ENCODE measurements at places on chromosomes 13 and 19. TPM values are rescaled to one million over a fixed set of nuclear protein-coding genes. Genes with fewer than 3 reads are reported as not detected.

DNA sequence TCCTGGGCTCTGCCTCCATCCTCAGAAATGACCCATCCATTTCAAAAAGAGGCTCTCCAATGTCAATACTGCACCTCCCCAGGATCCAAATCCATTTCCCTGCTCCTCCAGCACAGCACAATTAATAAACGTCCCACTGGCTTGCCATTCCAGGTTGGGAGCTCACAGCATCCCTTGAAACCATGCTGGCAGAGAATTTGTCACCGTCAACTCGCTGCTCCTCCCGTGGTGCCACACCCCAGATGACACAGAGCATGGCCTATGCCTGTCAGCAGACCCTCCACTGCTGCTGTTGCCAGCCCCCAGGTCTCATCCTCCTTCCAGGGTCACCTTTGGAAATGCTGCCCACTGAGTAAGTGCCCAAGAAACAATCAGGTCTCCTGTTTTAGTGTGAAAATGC lies 53.0 kb upstream of the UQCRFS1 start:
- no peak for DNase-seq

DNA sequence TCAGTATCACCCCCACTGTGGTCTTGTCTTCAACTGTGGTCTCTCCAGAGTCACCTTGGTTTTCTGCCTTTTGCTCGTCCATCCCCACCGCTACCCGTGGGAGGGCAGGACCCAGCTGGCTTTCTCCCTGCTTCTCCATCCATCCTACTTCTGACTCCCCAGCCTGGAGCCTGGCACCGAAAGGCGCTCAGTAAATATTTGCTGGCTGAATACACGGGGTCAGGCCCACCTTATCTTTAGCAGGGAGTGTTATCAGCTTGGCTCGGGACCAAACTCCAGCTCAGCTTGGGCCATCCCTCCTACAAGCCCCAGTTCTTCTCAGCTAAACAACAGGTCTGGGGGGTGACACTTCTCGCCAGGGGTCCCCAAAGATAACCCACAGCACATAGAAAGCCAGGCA lies 62.0 kb upstream of the KLF2 start:
- DNase-seq: no peak

DNA sequence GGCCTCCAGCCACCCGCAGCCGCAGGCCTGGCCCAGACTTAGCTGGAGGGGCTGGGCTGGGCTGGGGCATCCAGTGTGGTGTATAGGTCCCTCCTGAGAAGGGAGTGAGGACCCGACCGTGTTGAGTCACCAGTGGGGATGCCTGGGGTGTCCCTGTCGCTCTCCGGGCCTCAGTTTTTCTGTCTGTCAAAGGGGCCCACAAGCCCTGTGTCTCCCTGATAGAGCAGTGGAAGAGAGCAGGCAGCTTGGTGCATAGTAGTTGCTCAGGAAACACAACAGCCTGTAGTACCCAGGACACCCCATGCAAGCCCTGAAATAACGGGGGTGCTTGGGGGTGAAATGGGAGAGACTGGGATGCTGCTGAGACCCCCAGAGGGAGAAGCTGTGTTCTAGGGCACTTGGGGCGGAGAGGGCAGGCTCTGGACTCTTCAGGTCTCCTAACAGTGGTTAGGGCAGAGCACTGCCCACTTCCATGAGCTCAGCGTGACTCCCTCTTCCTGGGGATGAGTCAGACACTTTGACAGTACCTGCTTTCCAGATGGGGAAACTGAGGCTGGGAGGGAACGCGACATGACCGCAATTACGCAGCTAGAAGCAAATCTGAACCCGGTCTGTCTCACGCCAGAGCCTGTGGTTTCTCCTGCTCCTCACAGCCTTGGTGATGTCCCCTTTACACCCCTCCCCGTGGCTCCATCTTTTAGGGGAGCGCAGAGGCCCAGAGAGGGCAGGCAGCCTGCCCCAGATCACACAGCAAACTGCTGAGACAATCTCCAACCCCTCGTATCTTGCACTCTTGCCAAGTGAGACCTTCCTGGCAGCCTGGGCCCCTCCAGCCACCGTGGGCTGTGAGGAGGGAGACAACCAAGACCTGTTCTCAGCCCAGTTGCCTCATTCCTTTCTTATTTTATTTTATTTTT lies 692 bp downstream of the SULT2B1 start:
- no peak for DNase-seq

GRCh38 chr13:41579881-41580280 lies 122.5 kb downstream of the RGCC start:
- no peak for DNase-seq

DNA sequence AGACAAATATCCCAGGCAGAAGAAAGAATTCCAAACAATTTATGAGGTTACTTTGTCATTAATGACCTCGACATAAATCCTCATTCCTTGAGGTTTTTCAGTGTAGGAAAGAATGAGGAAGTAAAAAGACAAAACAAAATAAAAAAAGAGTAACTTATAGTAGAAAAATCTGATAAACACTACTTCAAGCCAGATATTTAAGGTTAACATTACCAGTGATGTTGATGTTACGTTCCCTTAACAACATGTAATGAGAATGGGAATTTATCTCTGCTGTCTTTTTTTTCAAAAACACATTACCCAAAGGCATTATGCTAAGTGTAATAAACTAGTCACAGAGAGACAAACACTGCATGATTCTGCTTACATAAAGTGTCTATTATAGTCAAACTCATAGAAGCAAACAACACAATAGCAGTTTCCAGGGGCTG lies 935.1 kb downstream of the SLITRK1 start:
- DNase-seq: no peak

GRCh38 chr19:18493440-18494266 lies 28.2 kb downstream of the ELL start:
- no peak for DNase-seq

DNA sequence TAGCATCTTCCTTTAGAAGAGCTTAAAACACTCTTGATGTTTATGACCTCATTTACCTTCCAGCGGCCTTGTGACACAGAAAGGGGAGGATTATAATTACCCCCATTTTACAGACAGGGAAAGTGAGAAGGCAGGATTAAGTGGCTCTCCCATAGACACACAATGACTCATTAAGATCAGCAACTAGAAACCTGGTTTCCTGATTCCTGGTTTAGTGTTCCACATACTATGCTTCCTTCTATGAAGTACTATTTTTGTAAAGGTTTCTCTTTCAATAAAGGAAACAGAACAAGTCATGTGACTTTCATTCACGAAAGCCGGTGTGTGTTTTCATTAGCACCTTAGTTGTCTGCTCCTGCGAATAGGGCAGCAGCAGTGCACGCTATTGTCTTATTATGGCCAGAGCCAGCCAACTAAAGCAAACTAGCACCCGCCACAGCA lies 8.3 kb downstream of the IRS2 start:
- no peak for DNase-seq

DNA sequence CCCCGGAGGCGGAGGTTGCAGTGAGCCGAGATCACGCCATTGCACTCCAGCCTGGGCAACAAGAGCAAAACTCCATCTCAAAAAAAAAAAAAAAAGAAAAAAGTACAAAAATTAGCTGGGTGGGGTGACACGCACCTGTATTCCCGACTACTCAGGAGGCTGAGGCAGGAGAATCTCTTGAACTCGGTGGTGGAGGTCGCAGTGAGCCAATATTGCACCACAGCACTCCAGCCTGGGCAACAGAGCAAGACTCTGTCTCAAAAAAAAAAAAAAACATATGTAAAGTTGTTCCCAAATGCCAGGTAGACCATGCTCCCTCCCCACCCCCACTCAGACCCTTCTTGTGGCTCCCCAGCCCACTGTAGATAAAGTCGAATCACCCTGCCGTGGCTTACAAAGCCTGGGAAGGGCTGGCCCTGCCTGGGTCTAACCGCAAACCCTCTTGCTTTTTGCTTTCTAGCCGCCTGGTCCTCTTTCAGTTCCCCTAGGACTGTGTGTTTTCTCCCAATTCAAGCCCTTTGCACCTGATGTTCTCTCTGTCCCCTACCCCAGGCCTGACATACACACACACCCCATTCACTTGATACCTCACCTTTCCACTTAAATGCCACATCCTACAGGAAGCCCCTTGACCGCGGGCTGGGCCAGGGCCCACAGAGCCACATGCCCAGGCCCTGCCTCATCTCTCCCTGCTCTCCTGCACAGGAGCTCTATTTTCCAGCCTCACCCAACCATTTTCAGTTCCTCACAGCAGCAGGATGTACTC lies 34.4 kb downstream of the MAP4K1 start:
- no peak for DNase-seq

- no peak for DNase-seq
These were observed 14.2 kb downstream of the ZNF699 start for GRCh38 chr19:9295411-9295849.

- peak; percentile 94 for DNase-seq
These were observed 177.5 kb downstream of the DCLK1 start for GRCh38 chr13:35953537-35954206.

GRCh38 chr19:35497406-35497805 lies 7.1 kb upstream of the KRTDAP start:
- DNase-seq: no peak

DNA sequence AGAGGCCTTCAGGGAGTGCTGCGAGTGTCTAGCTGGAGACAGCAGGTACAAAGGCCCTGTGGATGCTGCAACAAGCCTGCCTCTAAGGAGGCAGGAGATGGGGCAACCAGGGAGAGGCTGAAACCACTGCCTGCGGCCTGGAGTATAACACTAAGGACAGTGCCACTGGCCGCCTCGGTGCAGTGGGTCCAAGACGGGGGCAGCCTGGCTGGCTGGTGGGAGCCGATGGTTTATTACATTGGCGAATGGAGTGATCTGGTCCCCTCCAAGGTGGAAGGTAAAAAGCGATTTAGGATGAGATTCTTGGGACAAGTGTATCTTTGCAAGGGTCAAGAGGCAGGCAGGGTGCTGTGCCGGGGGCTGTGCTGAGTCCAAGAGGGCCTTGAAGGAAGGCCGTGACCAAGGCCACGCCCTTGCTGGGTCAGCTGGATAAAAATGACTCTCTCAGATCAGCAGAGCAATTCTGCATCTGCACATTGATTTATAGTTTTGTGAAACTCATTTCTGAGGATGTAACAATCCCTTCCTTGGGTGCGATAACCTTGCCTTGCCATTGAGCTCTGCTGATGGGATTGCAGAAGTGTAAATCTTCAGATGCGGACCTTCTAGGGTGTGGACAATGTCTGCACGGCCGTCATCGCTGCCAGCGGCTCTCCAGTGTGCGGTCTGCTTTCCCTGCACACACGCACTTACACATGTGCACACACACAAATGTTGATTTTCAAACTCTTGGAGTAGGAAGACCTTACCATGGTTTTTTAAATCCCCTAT lies 6.0 kb downstream of the TMEM255B start:
- DNase-seq: no peak

- no peak for DNase-seq
These were observed 533 bp downstream of the LRCH1 start for GRCh38 chr13:46553521-46553885.

GRCh38 chr13:23044906-23045305 lies 135.9 kb upstream of the SGCG start:
- DNase-seq: no peak

- no peak for DNase-seq
These were observed 2.3 kb downstream of the MAP3K10 start for GRCh38 chr19:40193587-40193849.

- no peak for DNase-seq
These were observed 6.1 kb downstream of the RPS9 start for GRCh38 chr19:54206831-54207177.

- no peak for DNase-seq
These were observed 185.7 kb downstream of the RFC3 start for GRCh38 chr13:34003656-34004055.

DNA sequence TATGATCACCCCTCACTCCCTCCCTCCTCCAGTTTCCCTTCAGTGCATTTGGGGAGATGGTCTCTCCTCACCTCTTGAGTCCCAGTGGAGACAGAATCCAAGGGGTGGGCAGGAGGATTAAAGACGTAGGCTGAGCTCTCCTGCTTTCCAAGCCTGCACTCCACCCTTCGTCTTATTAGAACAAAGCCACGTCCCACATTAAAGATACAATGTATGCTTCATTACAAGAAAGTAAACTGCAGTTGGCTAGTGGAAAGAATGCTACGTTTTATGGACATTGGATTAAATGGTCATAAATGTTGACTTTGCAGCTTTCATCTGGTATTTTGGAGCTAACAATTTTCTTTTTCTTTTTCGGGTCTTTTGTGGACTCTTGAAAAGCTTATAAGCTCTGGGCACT lies 1.5 kb upstream of the KLK11 start:
- DNase-seq: no peak

DNA sequence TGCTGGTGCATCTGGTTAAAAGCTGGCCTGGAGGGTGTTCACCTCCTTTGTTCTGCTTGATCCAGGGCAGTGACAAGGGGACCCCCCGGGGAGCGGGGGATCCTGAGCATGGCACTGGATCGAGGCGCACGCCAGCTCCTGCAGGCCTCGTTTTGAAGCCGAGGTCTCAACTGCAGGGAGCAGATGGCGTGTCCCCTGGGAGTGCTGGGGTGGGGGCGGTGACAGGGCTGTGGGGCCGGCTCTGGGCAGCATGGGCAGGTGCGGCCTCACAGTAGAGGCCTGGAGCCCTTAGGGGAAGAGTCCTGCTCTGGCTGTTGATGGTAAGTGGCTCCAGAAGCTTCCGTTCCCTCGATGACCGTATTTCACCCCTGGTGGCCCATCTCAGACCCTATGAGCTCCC lies 51.8 kb downstream of the CRTC1 start:
- no peak for DNase-seq

DNA sequence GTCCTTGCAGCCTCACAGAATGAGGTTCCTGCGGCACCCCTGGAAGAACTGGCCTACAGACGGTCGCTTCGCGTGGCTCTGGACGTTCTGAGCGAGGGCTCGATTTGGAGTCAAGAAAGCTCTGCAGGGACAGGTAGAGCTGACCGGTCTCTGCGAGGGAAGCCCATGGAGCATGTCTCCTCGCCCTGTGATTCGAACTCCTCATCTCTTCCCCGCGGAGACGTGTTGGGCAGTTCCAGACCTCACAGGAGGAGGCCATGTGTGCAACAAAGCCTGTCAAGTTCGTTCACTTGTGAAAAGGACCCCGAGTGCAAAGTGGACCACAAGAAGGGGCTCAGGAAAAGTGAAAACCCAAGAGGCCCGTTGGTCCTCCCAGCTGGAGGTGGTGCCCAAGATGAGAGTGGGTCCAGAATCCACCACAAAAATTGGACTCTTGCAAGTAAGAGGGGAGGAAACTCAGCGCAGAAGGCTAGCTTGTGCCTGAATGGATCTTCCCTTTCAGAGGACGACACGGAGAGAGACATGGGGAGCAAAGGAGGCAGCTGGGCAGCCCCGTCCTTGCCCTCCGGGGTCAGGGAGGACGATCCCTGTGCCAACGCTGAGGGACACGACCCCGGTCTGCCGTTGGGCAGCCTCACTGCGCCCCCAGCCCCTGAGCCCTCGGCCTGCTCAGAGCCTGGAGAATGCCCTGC lies 23.4 kb upstream of the NDUFS7 start:
- DNase-seq: no peak

FCAR gene
- polyA plus RNA-seq: 0.35 TPM

YJU2 gene
- polyA plus RNA-seq: 14.9 TPM

RNF17 gene
- polyA plus RNA-seq: 0.40 TPM

MISP gene
- polyA plus RNA-seq: 0.21 TPM

PLPP2 gene
- 0.26 TPM for polyA plus RNA-seq

ZNF497 gene
- 2.4 TPM for polyA plus RNA-seq

EML2 gene
- 13.1 TPM for polyA plus RNA-seq

ATP4A gene
- polyA plus RNA-seq: not detected

ZNF665 gene
- 4.4 TPM for polyA plus RNA-seq

LIPE gene
- polyA plus RNA-seq: 11.6 TPM

RINL gene
- polyA plus RNA-seq: 9.1 TPM

ZNF229 gene
- polyA plus RNA-seq: 5.3 TPM

All from hindlimb muscle (tissue), 1 donor.